ENCODE measurements at places on chromosomes 7 and 10. TPM values are rescaled to one million over a fixed set of nuclear protein-coding genes. Genes with fewer than 3 reads are reported as not detected.

CEP55 gene
- total RNA-seq, result 85.1 TPM

CXCL12 gene
- not detected for total RNA-seq

ZSCAN25 gene
- 30.7 TPM for total RNA-seq

FKBP6 gene
- total RNA-seq, result not detected

ERVW-1 gene
- 0.23 TPM for total RNA-seq

All from activated naive CD4-positive, alpha-beta T cell treated with anti-CD3 and anti-CD28 coated beads, Interleukin-2, amount 50 U/mL, for 72 hours (primary cell).